ENCODE measurements at places on chromosomes 1 and 21.
A peak's percentile ranks its signal among the peaks of the same experiment; 100 is the strongest.

DNA sequence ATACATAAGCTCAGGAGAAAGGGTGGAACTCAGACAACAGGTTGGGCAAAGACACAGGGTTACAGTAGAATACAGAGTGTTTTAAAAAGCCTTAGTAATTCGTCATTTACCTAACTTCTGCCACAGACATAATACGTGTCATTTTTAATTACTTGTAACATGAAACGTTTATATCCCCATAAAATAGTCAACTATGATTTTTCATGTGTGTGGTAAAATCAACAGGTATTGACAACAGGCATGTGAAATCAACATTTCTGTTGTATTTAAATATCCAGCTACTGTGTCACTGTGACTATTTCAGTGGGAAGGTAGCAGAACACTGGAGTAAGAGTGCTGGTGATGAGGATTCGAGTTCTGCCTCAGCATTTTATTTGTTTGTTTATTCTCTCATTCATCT, 5.7 kb downstream of the FAM163A start:
- peaks cover 33% of the 10 kb centered on the region for H3K4me1 ChIP-seq
- DNase-seq: no peak

DNA sequence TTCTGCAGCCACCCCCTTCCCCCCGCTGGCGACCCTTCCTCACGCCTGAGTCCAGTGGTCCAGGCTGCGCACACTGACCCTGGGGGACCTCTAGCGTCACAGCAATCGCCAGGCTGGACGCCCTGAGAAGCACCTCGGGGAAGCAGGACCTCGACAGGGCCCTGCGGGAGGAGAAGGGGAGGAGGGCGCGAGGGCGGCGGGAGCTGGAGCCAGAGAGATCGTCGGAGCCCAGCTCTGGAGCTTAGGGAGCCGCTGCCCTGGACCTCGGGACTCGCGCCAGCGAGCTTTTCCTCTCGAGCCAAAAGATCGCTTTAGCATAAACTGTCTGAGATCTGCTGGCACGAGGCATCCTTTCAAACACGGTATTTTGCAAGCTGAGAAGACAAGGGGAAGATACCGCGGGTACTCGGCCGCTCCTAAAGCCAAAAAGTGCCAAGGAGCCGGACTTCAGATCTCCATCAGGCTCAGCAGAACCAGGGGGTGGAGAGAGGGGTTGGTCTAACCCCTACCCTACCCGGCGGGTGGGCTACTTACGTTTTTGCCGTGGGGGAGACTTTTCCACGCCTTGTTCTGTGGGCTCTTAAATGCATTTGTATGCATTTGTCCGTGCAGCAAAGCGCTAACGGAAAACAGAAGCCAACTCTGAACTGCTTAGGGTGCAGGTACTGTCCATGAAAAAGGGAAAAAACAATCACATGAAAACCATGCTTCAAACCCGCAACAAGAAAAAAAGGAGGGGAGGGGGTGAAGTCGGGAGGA, 586 bp downstream of the COL24A1 start:
- peak; percentile 49 for DNase-seq
- peaks cover 26% of the 10 kb centered on the region for H3K4me1 ChIP-seq
- peak overlapping the region; percentile 87 for H3K4me3 ChIP-seq
- no peaks in the 10 kb centered on the region for H3K36me3 ChIP-seq

DNA sequence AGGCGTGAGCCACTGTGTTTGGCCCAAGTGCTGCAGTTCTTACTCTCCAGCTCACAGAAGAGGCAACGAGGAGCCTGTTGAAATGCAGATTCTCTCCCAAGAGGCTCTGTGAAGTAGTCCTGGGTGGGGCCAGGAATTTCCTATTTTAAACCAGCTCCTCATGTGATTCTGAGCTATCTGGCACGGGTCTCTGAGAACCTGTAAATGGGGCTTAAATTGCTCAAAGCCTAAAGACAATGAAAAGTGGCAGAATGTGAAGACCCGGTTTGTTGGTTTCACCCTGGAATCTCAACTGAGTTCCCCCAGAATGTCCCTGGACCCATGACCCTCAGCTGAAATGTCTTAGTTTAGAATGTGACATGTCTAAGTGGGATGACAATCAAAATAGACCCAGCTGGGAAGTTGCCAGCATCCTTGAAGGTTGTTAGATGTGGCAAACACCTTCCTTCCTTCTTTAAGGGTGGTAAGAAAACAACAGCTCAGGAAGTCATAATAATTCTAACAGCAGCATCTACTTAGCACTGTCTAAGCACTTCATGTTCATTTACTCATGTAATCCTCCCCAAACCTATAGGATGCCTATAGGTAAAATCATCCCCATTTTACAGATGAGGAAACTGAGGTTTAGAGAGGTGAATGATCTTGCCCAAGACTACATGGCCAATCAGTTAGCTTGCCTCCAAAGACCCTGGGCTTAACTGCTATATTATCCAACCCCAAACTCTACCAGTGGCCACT, 20.9 kb upstream of the ATP5PO start:
- peaks cover 5% of the 10 kb centered on the region for H3K27me3 ChIP-seq
- no peak for DNase-seq
- no peak overlapping the region for H3K4me3 ChIP-seq

DNA sequence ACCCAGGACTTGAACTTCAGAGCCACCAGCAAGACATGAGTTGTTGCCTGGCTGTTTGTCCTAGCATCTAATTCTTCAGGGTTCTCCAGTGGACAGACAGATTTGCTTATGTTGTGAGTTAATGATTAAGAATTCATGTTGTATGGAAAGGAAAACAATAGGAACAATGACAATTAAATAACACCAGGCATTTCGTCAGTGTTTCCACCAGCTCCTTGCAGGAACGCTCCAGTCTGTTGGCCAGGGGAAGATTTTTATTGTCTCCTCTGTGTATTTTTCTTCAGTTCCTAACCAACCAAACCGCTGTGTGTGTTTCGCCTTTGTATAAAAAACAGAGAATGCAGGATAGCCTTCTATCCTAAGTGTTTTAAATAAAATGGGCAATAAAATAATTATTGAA, 64.4 kb upstream of the PTGFR start:
- no peak for DNase-seq
- H3K36me3 ChIP-seq: no peaks in the 10 kb centered on the region
- no peaks in the 10 kb centered on the region for H3K4me1 ChIP-seq
- no peak overlapping the region for H3K4me3 ChIP-seq
- no peak overlapping the region for H3K27ac ChIP-seq
- peaks cover 2% of the 10 kb centered on the region for H3K27me3 ChIP-seq

- H3K4me1 ChIP-seq: peaks cover 98% of the 10 kb centered on the region
- peak overlapping the region; percentile 6 for H3K27ac ChIP-seq
- H3K36me3 ChIP-seq: no peaks in the 10 kb centered on the region
- peaks cover 13% of the 10 kb centered on the region for H3K27me3 ChIP-seq
These were observed 65.5 kb downstream of the EPHB2 start for GRCh38 chr1:22776035-22776613.

GRCh38 chr1:178944729-178945128, 73.9 kb upstream of the ANGPTL1 start:
- H3K4me3 ChIP-seq: no peak overlapping the region
- DNase-seq: no peak
- peaks cover 8% of the 10 kb centered on the region for H3K27me3 ChIP-seq
- no peaks in the 10 kb centered on the region for H3K36me3 ChIP-seq
- H3K27ac ChIP-seq: no peak overlapping the region
- peaks cover 51% of the 10 kb centered on the region for H3K4me1 ChIP-seq

DNA sequence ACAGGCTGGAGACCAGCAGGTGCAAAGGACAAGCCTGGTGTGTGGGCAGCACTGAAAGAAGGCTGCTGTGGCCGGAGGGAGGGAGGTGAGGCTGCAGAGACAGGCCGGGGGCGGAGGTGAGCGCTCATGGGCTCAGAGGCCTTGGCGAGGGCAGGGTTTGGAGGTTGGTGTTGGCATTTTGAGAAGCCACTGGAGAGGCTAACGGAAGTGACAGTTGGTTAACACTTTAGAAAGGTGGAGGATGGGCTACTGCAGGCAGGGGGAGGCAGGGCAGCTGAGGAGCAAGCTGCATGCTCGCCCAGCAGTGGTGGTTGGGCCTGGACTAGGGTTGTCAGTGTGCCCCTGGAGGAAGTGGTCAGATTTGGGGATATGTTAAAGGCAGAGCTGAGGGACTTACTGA, 37.5 kb downstream of the QSOX1 start:
- peaks cover 10% of the 10 kb centered on the region for H3K4me1 ChIP-seq
- H3K27me3 ChIP-seq: peaks cover 17% of the 10 kb centered on the region
- no peak overlapping the region for H3K4me3 ChIP-seq
- no peak for DNase-seq

GRCh38 chr1:155125511-155125945, 2.1 kb upstream of the EFNA1 start:
- no peak overlapping the region for H3K27ac ChIP-seq
- peaks cover 39% of the 10 kb centered on the region for H3K27me3 ChIP-seq
- H3K4me1 ChIP-seq: peaks cover 64% of the 10 kb centered on the region
- peak overlapping the region; percentile 68 for H3K4me3 ChIP-seq
- no peak for DNase-seq

DNA sequence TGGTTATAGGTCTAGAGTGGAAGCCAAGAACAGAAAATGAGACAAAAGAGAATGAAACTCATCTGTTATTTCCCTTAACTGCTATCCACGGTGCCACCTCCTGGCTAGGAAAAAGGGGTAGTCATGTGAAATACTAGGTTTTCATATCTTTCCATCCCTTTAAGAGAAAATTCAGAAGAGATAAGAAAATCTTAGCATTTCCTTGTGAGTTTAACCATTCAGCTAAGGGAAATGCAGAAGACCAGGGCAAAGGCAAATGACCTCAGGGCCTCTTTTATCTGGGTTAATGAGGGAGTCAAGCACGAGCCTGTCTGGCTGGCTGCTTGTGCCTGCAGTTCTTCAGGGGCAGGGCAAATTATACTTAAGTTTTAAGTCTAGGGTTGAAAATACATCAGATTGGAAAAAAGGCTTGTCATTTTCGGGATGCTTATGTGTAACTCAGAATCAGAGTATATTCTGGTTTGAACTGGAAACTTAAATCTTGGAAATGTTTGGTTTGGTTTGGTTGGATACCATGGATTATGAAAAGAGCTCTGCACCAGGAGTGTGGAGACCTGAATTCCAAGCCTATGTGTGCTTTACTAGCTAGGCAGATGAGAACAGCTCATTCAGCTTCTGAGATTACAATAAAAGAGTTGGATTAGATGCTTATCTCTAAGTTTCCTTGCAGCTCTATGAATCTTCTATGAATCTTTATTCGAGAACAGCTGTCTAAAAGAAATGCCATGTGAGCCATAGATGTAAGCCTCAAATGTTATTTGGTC, 19.9 kb downstream of the NIBAN1 start:
- H3K4me1 ChIP-seq: peaks cover 13% of the 10 kb centered on the region
- no peaks in the 10 kb centered on the region for H3K36me3 ChIP-seq
- DNase-seq: no peak
- no peak overlapping the region for H3K4me3 ChIP-seq
- H3K27me3 ChIP-seq: peaks cover 8% of the 10 kb centered on the region
- no peak overlapping the region for H3K27ac ChIP-seq

DNA sequence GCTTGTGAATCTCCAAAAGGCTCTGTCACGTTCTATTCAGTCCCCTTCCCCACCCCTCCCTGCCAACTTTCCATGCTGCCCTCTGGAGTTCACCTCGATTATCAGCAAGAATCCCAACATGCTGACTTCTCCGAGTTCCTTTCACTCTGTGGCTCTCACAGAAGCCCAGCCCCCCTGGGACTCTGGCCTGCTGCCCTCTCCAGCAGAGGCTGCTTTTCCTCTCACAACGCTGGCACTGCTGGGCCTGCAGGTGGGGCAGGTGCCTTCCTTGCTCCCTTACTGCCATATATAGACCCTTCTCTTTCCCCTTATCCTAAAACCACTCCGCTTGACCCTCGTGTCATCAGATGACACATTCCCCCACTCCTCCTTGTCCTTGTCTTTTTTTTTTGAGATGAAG, 10.2 kb upstream of the RNF186 start:
- H3K36me3 ChIP-seq: no peaks in the 10 kb centered on the region
- no peak overlapping the region for H3K27ac ChIP-seq
- H3K27me3 ChIP-seq: peaks cover 28% of the 10 kb centered on the region

DNA sequence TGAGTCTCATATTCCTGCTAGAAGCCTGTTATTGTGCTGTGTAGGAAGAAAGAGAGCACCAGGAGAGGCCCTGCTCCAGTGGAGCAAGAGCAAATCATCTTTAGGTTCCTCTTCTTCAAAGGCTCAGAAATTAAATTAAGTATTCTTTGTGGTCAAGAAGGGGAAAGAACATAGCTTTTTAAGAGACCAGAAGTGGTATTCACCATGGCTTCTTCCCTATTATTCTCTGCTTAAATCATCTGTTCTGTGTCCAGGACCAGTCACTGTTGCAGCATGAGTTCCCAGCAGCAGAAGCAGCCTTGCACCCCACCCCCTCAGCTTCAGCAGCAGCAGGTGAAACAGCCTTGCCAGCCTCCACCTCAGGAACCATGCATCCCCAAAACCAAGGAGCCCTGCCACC, 1.1 kb downstream of the SPRR1B start:
- H3K36me3 ChIP-seq: no peaks in the 10 kb centered on the region
- H3K27me3 ChIP-seq: peaks cover 7% of the 10 kb centered on the region
- DNase-seq: no peak
- H3K4me1 ChIP-seq: no peaks in the 10 kb centered on the region
- H3K4me3 ChIP-seq: no peak overlapping the region

DNA sequence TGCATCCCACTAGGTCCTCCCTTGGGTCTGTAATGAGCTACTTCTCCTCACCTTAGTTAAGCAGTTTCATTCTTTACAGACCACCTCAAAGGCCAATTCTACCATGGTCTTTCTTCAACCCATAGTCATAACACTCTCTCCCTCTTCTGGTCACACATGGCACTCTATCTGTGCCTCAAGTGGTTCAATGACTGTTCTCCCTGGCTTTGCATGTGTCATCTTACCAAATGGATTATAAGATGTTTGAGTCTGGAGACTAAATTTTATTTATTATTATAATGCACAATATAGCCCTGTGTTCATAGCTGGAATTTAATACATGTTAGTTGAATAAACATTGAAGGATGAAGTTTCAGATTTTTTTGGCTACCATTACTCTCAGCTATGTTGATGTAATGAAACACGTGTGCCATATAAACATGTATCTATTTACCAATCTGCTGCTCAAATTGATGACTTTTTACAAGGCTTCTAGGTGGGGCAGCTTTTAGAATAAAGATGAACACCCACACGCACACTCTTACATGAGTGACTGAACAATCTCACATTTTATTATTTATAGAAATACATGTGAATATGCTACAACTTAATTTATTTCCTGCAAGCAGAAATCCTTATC, 102.1 kb downstream of the RUNX1 start:
- H3K27me3 ChIP-seq: peaks cover 6% of the 10 kb centered on the region
- no peak overlapping the region for H3K4me3 ChIP-seq
- H3K4me1 ChIP-seq: peaks cover 12% of the 10 kb centered on the region
- no peak overlapping the region for H3K27ac ChIP-seq

DNA sequence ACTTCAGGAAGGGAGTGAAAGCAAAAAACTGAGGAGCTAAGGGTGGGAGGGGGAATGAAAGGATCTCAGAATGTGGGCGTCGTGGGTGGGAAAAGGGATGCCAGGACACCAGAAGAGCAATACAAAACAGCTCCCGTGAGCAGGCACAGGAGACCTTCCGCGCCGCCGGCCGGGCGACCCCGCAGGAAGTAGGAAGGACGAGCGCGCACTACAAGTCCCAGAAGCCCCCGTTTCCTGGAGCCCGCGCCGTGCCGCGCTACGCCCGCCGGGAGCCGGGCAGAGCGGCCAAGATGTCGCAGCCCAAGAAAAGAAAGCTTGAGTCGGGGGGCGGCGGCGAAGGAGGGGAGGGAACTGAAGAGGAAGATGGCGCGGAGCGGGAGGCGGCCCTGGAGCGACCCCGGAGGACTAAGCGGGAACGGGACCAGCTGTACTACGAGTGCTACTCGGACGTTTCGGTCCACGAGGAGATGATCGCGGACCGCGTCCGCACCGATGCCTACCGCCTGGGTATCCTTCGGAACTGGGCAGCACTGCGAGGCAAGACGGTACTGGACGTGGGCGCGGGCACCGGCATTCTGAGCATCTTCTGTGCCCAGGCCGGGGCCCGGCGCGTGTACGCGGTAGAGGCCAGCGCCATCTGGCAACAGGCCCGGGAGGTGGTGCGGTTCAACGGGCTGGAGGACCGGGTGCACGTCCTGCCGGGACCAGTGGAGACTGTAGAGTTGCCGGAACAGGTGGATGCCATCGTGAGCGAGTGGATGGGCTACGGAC, at the start of gene PRMT6:
Gene PRMT6 (plus strand): TSS at position 249 of the 771 bp plus-strand sequence. CDS start 42 bp downstream, at position 291.
- peak; percentile 81 for DNase-seq
- peak within 1 kb of the TSS; percentile 96 for H3K4me3 ChIP-seq
- no peaks in the 10 kb centered on the region for H3K27me3 ChIP-seq

All from nephron progenitor cell (in vitro differentiated cells).